ENCODE measurements at places on chromosomes 2 and 18.

DNA sequence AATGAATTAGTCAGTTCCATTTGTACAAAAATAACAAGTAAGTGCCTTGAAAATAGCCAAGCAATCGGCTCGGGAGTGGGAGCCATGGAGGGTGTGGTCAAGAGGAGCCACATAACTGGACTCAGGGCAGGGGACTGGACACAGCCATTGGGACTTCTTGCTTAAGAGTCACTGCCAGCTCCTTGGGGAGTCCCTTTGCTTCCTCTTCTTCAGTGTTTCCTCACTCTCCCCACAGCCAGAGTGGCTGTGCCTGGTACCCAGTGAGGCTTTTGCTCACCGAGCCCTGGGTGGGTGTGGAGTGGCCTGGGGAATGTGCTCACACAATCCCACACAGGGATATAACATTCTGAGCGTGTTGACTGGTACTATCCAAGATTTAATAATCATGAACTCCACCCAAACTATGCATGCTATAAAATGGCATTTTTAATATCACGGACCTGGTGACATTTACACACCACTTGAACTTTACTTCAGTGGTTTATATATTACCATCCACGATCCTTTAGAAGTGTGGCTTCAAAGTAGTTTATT, 94.6 kb downstream of the PTGR3 start:
- DNase-seq = no peak

- no peak for DNase-seq
Measured at GRCh38 chr2:119154076-119154475, 4.5 kb downstream of the C1QL2 start.

- no peak for DNase-seq
Measured at GRCh38 chr2:127407661-127408003, 10.6 kb upstream of the PROC start.

DNA sequence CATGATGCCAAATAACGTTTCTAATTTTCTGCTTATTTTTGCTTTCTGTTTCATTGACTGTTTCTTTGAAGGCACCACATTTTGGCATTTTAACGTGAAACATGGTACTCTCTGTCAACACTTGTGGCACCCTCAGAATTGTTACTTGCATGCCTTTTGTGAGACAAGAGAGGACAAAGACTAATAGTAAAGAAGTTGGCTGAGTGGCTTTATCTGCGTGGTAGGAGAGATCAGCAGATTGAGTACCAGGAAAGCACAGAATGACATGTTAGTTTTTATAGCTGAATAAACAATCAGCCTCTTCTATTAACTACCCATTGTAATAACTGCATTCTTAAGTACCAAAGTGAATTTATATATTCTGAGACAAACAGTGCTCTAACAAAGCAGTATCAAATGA, 8.6 kb downstream of the ZNF638 start:
- DNase-seq = no peak

- DNase-seq = no peak
Measured at GRCh38 chr2:219769090-219769910, 141.9 kb downstream of the SLC4A3 start.

- no peak for DNase-seq
Measured at GRCh38 chr2:59584958-59585357, 968.5 kb downstream of the BCL11A start.

GRCh38 chr18:4017480-4017879, 437.6 kb downstream of the DLGAP1 start:
- no peak for DNase-seq

DNA sequence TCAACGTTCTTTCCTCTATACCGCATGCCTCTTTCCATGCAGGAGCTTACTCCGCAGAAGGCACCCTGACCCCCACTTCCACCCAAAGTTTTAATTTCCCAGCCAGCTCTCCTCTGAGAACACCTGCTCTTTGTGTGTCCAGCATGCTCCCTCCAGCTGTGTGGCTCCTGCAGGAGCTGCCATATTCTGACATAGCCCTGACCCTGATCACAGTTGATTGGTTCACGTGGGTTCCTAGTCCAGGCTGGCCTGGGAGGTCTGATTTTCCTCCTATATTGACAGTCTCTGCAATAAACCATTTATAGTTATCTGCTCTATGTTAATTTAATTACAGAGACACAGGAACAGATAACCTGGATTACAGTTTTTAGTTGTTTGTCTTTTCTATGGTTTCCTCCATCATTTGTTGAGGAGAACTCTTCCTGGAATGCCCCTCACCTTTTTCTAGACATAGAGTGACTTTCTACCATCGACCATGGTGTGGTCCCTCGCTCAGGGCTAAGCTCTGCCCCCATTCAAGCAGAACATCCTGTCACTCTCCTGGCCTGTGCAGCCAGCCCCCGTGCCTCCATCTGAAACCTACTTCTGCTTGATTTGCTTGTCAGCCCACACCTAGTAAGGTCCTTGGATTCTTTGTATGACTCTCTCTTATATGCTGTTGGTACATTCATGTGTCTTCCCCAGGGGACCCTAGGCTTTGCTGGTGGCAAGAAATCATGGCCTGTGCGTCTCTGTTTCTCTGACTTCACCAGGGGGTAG, 231.5 kb downstream of the LPIN1 start:
- DNase-seq = no peak

DNA sequence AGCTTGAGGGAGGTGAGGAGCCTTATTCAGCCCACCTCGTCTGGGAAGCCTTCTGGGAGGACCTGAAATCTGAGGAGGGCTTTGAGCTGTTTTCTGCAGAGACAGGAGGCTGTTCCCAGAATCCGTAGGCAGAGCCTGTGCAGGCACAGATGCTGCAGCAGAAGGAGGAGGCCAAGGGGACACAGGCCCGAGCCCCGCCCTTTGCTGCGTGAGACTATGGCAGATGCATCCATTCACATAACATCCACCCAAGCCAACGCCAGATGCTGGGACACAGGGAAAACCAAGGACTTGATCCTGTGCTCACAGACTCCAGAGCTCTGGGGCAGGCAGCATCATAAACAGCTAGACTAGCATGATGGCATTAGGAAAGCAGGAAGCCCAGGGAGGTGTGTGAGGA, 98.2 kb downstream of the KCNF1 start:
- DNase-seq = no peak

DNA sequence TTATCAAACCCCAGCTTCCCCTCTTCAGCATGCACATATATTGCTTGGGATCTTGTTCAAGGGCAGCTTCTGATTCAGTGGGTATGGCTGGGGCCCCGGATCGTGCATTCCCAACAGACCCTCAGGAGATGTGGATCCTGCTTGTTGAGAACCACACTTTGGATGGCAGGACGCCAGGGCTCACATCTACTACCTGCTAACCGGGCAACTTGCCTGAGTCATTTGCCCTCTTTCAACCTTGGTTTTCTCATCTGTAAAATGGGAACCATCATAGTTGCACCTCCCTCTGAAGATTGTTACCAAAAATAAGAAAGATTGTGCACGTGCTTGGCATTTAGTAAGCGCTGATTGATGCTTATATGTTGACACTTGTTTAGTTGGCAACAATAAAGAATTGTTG, 154.6 kb downstream of the ACKR3 start:
- DNase-seq = no peak

DNA sequence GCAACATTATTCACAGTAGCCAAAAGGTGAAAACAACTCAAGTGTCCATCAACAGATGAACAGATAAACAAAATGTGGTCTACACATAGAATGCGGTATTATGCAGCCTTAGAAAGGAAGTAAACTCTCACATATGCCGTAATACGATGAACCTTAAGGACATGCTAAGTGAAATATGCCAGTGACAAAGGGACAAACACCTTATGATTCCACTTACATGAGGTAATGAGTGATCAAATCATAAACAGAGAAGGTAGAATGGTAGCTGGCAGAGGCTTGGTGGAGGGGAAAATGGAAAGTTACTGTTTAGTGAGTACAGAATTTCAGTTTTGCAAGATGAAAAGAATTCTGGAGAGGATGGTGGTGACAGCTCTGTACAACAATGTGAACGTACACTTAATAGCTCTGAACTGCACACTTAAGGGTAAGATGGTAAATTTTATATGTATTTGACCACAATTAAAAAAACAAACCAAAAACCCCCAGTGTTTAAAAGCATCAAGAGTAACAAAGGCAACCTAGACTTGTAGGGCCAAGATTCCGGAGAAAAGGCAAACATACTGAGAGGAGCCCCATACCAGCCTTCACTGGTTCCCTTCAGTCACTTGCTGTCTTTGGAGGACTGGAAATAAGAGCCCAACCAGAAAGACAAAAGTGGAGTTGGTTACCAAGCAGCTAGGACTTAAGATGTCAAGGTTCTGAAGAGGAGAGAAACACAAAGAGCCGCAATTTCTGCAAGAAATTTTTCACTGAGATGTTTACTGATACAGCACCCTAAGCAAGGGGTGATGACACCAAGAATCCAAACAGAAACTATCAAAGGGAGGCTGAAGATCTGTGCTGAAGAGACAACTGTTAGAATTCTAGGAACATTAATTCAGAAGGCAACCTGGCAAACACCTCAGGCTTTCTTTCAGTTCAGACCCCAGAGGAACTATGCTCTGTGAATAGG, 61.3 kb downstream of the CUL3 start:
- DNase-seq = no peak

- no peak for DNase-seq
Measured at GRCh38 chr2:185433824-185434223, 304.8 kb upstream of the FSIP2 start.

DNA sequence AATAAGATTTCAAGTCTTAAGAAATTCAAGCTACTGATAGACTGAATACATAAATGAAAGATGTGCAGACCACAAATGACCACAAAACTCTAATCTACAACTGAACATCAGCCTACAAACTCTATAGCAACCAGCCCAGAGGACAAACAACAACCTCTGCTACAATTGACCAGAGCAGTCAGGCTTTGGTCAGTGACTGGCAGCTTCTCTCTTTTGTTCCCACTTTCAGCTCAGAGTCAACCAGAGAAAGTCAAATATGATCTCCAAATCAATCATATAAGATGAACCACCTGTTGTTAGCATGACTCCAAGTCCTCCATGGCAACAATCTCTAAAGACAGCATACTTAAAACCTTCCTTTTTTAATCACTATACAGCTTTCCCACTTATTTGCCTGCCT, 996.2 kb downstream of the SUCLG1 start:
- no peak for DNase-seq

- DNase-seq = no peak
Measured at GRCh38 chr18:57802213-57803102, 657 bp downstream of the ATP8B1 start.

GRCh38 chr2:60446413-60447267, 106.8 kb downstream of the BCL11A start:
- DNase-seq = no peak

DNA sequence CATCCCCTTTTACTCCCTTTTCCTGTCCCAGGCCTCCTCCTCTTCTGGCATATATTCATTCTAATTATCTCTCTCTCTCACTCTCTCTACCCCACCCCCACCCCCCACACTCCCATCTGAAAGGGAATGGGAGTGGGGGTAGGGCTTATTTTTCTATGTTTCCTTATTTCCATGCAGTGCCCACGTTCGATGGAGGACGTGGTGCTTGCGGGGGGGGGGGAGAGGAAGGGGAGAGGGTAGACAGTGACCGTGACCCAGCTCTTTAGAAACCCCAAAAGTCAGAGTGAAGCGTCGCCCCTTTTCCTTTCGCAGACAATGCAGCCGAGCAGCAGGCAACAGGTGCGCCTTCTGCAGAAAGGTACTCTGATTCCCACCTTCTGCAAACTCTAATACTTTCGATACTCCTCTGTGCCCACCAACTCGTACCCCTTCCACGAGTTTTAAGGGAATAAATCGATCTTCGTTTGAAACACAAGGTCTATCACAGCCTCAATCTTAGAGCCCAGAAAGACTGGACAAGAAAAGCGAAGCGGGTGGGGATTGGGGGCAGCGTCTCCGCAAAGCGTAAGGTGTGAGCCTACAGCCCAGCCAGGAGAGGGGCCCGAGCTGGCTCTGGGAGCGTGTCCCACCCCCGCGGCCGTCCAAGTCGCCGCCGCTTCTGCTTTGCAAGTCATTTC, 891 bp upstream of the NR4A2 start:
- DNase-seq = no peak

DNA sequence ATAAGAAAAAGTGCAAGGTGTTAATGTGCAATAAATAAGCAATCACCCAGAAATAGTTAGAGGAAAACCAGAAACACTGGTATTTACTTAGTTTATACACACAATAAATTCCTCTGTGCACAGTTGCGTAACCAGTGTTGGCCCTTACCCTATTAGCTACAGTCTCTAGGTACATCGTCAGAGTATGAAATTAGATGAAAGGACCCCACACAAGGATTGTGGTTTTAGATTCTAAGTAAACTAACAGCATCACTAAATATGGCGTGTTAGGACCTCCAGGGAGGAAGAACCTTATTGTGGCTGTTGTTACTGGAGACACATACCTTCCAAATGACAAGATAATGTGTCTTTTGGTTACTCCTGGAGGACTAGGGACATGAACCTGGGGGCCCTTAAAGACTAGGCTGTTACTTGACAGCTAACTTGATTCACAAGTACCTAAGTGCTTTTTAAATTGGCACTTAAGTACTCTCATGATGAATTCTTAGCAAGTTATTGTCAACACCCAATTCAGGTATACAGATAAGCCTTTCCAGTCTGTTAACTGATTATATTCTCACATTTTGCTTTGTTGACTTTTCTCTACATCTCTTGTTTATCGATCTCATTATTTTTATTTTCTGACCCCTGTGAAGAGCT, 115.3 kb downstream of the FEZ2 start:
- DNase-seq = peak; percentile 48

DNA sequence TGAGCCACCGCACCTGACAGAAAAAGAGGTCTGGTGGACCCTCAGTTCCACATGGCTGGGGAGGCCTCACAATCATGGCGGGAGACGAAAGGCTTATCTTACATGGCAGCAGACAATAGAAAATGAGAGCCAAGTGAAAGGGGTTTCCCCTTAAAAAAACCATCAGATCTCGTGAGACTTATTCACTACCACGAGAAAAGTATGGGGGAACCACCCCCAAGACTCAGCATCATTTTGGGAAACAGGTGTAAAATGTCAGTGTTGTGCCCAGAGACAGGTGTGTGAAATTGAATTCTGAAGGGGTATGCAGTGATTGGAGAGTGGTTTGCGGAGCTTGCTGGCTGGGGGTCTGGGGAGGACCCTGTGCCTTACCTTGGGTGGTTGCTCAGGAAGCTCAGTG, 4.6 kb upstream of the D2HGDH start:
- no peak for DNase-seq

- no peak for DNase-seq
Measured at GRCh38 chr2:43576981-43577892, 18.6 kb downstream of the THADA start.

DNA sequence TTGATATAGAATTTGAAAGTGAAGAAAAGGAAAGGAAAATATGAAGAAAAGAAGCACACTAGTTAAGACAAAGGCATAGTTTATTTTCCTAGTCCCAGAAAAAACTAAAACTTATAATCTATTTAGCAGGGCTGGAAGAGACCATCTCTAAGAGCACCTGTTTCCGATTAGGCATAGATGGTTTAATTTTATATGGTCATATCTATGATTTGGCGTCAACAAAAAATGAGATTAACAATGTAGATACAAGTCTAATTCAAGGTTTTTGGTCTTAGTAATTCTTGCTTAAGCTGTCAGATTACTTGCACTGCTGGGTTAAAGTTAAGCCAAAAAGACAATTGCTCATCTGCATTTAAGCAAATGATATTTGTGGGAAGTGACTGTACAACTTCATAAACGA, 502.5 kb upstream of the FSHR start:
- DNase-seq = no peak

GRCh38 chr2:98086491-98087446, at the start of gene VWA3B:
Gene VWA3B (plus strand): TSS chr2:98087167. CDS start chr2:98093093, 5,926 bp downstream.
- no peak for DNase-seq

- DNase-seq = no peak
Measured at GRCh38 chr2:230412846-230413245, 3.2 kb upstream of the SP100 start.
